ENCODE measurements at places on chromosomes 5 and 9.

GRCh38 chr5:144103611-144104485 is 66.6 kb downstream of the YIPF5 start:
- DNase-seq: no peak

DNA sequence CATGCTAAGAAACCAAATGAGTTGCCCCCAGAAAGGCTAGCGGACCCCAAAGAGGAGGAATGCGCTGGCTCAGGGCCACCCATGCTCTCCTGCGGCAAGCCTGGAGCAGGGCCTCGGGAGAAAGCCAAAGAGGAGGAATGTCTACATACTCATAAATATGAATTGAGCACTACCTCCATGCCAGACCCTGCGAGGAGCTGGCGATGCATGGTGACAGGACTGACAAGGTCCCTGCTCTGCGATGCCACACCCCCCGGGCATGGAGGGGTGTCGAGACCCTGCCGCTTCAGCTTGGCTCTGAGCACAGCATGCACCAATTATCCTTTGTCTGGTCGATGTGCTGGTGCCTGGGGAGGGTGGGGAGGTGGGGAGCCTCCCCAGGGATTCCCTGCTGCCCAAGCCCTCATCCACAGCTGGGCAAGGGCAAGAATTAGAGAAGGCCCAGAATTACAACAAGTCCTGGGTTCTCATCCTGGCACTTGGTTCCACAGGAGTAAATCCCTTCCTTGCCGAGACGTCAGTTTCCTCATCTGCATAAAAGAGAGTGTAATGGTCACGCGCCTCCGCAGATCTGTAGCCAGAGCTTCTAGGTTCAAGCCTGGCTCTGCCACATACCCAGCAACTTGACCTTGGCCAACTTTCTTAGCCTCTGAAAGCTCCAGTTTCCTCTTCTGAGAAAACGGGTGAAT is 74.4 kb downstream of the FAM114A2 start:
- DNase-seq: no peak

- DNase-seq: no peak
Measured at GRCh38 chr5:172456076-172456722, 1.9 kb upstream of the SH3PXD2B start.

- no peak for DNase-seq
Measured at GRCh38 chr5:9362600-9362999, 183.3 kb downstream of the SEMA5A start.

DNA sequence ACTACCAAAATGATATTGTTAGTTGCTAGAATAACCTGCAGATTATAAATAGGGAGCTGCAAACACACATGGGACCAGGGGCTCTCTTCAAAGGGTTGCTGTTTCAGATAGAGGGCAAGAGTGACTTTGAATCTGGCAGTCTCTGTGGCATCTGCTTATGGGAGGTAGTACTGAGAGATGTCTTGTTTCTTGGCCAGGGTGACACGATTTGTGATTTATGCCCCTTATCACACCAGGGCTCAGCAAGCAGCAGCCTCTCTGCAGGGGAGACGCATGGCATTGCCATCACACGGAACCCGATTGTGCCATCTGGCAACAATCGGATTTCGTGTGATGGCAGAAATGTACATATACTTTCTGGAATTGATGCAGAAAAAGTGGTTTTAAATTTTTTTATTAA is 615.6 kb downstream of the ZNF608 start:
- DNase-seq: no peak

Data from cardiac fibroblast (primary cell).